Activated naive CD4-positive, alpha-beta T cell treated with anti-CD3 and anti-CD28 coated beads, Interleukin-2, amount 50 U/mL, for 16 hours (primary cell): ENCODE measurements at places on chromosomes 12 and 14.

GRCh38 chr12:109946505-109946904 lies 46.4 kb downstream of the TCHP start:
- no peak for DNase-seq

DNA sequence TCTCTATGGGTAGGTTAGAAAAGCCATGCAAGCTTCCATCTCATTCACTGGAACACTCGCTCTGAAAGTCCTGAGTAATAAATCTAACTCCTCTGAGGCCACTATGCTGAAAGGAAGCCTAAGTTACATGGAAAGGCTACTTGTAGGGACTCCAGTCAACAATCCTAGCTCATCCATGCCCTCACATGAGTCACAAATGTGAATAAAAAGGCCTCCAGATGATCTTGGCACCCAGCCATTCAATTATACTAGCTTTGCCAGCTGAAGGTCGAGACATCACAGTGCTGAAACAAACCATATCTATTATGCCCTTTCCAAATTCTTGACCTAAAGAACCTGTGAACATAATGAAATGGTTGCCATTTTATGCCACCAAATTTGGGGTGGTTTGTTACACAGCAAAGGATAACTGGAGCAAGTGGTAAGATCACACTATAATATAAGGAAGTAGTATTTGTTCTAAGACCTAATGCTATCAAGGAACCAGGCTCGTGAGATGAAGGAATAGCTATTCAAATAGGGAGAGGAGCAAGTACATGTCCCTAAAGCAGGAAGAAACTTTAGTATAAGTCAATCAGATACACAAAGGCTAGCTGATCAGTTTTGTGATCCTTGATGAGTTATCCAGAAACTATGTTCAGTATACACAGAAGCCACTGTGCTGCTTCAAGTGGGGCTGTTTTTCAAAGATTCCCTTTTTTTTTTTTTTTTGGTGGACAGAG lies 142.1 kb downstream of the MED13L start:
- no peak for DNase-seq

GRCh38 chr12:6123258-6123657 lies 1.2 kb downstream of the VWF start:
- DNase-seq, result no peak

GRCh38 chr12:27999521-27999920 lies 27.0 kb upstream of the PTHLH start:
- DNase-seq, result no peak

DNA sequence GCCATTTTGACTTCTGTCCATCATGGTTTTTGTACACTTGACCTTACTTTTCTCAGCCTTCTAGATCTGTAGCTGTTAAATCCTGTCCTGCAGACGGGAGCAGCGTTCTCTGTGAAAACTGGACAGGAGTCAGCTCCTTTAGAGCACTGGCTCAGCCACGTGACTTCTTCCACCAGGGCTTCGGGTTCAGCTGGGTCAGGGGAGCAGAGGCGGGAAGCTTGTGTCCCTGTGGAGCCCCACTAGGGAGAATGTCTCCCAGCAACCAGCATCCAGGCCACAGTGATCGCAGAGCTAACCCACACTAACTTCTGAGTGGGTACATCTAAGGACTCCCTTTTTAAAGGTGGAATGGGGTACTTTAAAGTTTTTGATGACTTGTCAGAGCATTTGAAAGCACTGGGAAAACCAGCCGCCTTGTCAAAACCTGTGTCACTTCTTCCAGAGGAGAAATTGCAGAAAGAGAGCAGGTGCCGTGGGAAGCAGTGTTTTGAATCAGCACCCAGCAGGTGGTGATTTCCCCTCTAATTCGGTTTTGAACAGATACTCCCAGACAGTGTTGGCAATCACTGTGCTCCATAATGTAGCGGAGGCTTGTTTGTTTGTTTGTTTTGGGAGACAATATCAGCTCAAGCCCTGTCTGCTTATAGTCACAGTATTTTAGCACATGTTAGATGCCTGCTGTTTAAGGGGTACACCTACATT lies 17.9 kb downstream of the DERA start:
- DNase-seq, result no peak

- no peak for DNase-seq
These were observed 92.8 kb upstream of the TMTC2 start for GRCh38 chr12:82593901-82594396.

- no peak for DNase-seq
These were observed 76.6 kb downstream of the LRP6 start for GRCh38 chr12:12190087-12190809.

DNA sequence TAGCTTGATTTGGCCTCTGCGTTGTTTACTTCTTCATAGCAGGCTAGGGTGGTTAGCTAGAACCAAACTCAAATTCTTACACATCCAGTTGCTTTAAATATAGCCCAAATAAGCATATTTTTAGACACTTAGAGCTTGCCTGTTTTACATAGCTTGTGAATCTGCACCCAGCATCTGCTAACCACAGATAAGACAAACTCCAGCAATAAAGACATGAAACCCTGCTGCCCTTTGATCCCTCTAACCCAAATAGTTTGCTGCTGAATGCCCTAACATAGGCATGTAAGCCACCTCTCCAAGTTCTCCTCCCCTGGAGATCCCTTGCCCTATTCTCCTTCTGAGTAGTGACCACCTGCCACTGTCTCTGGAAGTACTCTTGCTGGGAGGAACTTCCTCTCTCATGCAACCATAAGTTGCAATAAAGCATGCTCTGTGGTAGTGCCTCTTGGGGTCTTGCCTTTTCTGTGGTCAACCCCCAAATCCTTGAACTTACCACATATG lies 185.6 kb downstream of the TMEM117 start:
- DNase-seq, result no peak
